NAMALWA (cell line): ENCODE measurements at places on chromosomes 1 and 21.

DNA sequence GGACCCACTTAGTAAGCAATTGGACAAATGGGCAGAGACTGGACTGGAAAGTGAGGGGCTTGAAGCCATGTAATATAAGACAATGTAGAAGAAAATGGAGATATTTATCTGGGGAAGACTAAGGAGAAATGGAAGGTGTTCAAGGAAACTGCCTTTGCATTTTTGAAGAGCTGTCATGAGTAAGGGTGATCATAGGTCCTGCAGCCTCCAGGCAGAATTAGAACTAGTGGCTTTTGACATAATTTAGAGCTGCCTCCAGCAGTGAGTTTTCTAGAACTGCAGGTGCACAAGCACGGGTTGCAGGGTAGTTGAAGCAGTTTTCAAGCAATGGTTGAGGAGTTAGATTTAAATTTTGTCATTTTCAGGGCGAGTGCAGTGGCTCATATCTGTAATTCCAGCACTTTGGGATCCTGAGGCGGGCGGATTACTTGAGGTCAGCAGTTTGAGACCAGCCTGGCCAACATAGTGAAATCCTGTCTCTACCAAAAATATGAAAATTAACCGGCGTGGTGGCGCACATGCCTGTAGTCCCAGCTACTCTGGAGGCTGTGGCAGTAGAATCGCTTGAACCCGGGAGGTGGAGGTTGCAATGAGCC, 3.7 kb upstream of the CDC14A start:
- no peak for DNase-seq

GRCh38 chr1:9068981-9069325, 482 bp downstream of the SLC2A5 start:
- peak; percentile 67 for DNase-seq

DNA sequence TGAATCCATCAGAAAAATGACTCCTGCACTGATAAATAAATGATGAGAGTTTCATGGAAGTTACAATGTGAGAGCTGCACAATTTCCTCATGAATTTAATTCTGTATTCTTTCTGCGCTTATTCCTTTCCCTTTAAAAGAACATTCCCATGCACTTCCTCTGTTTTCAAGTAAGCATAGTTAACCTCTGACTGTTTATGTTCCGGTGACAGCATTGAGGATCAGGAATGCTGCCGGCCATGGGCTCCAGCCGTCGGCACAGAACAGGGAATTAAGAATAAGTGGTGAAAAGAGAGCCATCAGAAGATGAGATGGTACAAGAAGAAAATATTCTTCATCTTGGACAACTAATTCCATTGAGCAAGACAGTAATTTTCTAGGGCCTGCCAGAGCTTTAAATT, 65.3 kb downstream of the SUSD4 start:
- DNase-seq: no peak

GRCh38 chr1:233439721-233440120, 112.2 kb downstream of the MAP3K21 start:
- DNase-seq: no peak

DNA sequence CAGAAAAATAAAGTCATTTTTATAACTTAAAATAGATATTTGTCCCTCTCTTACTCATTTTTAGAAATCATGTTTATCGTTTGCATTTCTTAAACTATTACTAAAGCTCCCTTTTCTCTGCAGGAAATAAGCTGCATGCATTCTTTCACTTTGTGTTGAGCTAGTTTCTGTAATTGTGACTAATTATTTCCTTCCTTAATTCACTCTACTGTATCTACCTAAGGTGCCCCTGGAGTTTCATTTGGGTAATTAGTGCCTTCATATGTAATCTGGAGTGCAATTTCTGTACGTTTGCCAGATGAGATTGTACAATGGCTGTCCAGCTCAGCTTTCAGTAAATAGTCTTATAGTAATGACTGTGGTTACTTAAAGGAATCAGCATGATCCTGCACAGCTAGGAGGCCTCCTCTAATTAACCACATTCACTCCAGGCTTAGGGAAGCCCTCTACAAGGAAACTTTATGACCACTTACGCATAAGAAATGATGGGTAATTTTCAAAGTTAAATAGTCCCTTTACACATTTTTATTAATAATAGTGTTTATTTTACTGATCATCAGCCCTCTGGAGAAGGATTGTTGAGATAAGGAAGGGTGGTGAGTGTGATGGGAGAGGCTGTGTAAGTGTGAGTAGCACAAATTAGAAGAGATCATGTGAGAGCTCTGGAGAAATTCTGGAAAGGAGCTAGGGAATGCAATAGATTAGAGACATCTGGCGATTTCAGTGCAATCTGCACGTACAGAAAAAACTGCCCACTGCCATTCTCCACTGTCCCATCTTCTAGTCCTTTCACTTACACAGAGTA, 86.8 kb downstream of the LRRC8C start:
- DNase-seq: peak; percentile 47

DNA sequence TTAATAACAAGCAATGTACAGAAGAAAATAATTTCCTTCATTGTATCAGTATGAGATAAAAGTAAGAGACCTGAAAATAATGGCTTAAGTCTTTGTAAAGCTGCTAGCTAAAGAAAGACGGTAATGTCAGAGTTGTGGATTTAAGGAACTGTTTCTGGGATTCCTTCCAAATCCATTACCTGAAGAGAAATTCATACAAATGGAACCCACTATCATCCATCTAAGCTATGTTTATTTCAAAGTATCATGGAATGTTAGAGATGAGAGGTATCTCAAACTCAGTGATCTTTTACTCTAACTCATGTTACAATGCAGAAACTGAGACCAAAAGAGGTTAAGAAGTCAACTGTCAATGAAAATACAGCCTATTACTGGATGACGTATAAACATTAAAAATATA, 197.7 kb downstream of the DENND1B start:
- DNase-seq: no peak

DNA sequence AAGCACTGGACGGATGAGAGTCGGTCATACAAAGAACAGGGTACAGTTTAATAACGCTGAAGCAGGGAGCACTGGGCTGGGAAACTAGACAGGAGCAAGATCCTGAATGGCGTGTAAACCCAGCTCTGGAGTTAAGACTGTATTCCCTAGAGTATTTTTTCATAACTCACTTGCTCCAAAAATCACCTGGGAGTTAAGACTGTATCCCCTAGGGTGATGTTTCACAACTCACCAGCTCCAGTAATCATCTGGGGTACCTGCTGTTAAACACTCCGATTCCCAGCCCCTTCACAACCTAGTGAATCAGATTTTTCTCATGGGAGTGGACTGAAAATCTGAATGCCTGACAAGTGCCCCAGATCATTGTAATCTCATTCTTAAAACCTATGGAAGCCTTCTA, 123.2 kb downstream of the MAB21L3 start:
- no peak for DNase-seq

DNA sequence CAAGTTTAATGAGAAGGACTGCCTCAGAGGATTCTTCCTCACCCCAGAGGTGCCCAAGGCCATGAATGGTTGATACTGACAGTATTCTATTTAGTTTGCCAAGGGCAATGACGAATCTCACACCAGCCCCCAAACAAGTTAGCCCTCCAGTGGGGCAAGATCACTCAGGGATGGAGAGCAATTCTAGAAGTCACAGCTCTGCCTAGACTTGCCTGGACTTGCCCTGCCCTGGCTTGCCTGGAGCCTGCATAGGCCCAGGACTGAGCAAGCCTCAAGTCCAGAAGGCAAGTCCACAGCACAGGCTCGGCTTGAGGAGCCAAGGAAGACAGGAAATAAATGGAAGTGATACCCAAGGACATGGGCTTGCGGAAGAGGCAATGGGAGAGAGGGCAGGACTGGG, 39.5 kb upstream of the RGS16 start:
- DNase-seq: no peak

- DNase-seq: no peak
Observed at GRCh38 chr1:11193376-11193775, 4.2 kb downstream of the ANGPTL7 start.

DNA sequence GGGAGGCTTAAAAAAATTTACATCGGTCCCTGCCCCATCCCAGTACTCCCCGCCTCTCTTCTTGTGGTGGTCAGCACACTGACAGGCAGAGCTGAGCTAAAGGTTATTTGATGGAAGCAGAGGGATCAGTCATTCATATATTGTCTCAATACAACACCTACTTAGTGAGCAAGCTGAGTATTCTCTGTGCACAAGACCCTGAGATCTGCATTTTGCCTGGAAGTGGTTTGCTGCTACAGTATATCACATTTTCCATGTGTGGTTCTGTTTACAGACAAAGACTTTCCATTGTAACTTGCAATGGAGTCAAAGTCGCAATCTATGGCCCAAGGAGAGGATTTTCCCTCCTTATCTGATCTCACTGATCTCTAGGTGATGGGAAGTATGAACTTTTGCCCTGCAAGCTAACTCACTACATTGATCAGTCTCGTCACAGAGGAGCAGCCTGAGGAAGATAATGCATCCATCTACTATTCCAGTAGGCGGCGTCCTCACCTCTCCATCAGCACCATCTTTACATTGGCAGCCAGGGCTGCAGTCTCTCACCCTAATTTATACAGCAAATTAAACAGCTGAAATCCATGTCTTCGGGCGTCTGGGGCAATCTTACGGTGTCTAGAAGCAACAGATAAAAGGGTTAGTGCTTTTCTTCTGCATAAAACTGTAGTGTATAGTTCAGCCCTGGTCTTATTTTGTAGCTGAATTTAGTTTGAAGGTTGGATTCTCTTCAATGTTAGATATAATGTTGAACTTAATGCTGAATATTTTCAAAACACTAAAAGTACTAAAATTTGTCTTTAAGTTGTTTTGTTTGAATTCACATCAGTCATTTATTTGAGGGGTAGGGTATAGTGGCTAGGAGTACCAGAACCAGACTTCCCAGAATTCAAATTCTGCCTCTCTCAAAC, 3.2 kb upstream of the TRAF5 start:
- DNase-seq: peak; percentile 86

GRCh38 chr1:57238233-57238781, 185.6 kb downstream of the DAB1 start:
- DNase-seq: no peak

GRCh38 chr21:37827913-37828312, 88.3 kb downstream of the KCNJ6 start:
- no peak for DNase-seq

DNA sequence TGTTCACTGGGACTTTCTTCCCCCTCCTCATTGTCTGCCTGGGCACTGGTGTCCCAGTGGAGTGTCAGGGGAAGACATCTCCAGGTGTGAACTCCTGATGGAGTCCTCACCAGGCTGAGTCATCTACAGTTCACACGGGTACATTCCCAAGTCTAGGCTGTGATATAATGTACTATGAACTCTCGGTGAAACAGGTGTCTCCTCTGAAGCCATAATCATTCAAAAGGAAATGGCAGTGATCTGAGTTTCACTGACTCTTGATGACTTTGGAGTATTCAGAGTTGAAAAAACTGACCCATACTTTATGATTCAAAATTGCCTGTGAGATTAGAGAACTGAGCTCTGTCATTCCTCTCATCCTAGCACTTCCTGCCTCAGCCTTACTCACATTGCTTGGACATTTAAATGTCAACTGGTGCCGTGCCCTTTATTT, 9.1 kb downstream of the LAMC2 start:
- DNase-seq: no peak

- peak; percentile 91 for DNase-seq
Observed at GRCh38 chr21:43361493-43362296, 65.2 kb downstream of the SIK1 start.

DNA sequence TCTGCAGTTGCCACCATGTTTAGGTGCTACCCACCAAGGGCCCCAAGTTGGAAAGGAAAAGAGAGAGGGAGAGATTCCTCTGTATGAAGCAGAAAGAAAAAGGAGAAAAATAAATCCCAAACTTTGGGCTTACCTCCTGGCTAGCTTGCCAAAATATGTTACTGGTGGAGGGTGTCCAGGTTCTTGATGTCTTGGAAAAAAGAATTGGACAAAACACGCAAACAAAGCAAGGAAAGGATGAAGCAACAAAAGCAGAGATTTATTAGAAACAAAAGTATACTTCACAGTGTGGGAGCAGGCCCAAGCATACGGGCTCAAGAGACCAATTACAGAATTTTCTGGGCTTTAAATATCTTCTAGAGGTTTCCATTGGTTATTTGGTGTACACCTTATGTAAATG, 204.5 kb upstream of the LRRC7 start:
- no peak for DNase-seq

DNA sequence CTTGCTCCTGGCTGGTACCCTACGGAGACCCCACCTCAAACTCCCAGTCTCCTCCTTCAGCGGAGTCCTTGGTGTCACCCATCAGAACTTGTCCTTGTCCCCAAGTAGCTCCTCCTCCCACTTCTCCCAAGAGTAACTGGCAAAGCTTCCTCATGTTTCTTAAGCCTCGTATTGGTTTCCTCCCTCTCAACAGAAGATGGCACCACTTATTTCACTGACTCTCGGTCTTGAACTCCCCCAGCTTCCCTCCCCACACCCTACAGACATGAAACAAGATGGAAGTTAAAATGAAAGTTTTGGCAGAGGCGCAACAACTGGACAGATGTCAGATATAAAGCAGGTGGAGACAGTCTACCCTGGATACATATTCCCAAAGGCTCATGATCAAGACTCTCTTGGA, 13.4 kb downstream of the RAB7B start:
- no peak for DNase-seq

DNA sequence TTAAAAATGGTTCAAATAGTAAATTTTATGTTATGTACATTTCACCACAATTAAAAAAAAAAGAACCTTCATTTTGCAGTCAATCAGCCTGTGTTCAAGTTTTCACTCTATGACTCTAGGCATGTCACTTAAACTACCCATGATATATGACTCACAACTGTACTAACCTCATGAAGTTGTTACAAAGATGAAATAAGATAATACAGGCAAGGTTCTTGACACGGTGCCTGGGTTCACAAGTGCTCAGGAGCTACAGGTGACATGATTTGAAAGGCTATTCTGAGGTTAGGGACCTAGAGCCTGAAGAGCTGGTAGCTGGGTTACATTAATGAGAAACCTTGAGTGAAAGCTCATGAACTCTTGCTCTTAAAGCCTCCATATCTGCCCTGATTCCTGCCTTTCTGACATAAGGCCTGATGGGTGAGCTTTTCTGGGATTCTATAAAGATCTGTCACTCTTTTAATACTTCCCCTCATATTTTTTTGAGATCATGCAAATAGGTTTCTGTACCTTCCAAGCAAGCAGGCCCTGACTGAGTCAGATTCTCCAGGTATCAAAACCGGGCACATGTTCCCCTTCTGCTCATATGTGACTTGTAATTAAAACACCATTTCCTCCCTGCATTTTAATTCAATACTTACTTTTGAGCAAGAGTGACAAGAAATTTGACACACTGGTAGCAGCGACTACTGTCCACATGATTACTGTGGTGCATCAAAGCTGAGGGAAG, 34.0 kb downstream of the PCSK9 start:
- DNase-seq: no peak

DNA sequence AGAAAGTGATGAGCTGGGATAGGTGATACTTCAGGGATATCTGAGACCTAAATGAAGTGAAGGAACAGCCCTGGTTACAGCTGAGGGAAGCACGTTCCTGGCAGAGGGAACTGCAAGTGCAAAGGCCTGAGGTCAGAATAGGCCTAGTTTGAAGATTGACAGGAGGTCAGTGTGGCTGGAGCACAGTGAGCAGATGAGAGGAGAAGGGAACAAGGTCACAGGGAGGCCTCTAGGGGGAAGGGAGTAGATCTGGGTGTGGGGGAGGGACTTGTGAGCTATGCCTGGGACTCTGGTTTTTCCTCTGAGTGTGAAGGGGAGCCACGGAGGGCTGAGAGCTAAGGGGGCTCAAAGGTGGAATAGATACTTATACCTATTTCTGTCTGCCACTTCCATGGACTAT, 736.4 kb downstream of the MATN1 start:
- no peak for DNase-seq

- DNase-seq: no peak
Observed at GRCh38 chr1:201140941-201141260, 13.4 kb downstream of the TMEM9 start.

GRCh38 chr1:57901208-57901919, 477.5 kb upstream of the DAB1 start:
- DNase-seq: no peak
